ENCODE measurements at places on chromosomes 16 and 17. TPM values are rescaled to one million over a fixed set of nuclear protein-coding genes. Genes with fewer than 3 reads are reported as not detected.
A peak's percentile ranks its signal among the peaks of the same experiment; 100 is the strongest.

DNA sequence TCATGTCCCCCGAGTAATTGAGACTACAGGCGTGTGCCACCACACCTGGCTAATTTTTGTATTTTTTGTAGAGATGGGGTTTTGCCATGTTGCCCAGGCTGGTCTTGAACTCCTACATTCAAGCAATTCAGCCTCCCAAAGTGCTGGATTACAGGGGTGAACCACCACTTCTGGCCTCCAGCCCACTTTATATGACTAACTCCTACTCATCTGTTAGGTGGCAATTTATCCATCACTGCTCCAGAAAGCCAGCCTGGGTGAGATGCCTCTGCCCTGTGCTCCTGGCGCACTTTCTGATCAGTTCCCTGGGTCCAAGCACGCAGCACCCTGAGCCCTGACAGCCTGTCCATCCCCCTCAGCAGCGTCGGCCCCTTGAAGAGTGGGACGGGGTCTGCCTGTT, 29.4 kb downstream of the ADAM11 start:
- DNase-seq: peak; percentile 22

The PLA2G10 gene
- not detected for total RNA-seq

- DNase-seq: peak; percentile 69
Observed at GRCh38 chr16:85136213-85136701, 24.0 kb upstream of the CIBAR2 start.

DNA sequence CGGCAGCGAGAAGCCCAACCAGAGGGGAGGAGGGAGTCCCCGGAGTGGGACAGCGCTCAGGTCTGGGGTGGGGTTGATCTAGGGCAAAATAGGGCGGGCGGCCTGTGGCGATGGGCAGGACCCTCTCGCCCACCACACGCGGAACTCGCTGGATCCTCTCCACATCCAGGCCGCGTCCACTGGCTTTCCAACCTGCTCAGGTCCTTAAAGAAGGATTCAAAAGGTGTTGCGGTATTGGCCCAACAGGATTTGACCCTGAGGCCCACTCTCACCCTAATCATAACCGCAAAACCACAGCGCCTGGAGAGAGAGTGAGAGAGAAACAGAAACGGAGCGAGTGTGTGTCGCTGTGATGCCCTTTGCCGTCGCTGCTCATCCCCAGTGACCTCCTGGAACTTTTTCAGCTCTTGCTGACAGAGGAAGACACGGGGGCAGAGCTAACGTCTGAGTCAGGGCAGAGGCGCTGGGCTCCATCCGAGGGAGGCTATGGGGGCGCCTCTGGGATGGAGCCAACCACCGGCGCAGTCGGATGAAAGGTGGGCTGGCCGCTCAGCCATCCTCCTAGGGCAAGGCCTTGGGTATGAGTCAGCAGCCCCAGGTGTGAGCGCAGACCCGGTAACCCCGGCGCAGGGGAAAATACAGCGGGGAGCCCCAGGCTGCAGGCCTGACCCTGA, 16.7 kb upstream of the OR1F1 start:
- no peak for DNase-seq

- peak; percentile 66 for DNase-seq
Observed at GRCh38 chr16:28491230-28491969, 474 bp downstream of the CLN3 start.

- no peak for DNase-seq
Observed at GRCh38 chr17:50830994-50831393, 4.4 kb upstream of the WFIKKN2 start.

Measured in Right ventricle myocardium superior (tissue), 1 donor.